ENCODE measurements at places on chromosomes 4 and X.

- DNase-seq = no peak
These were observed 172.6 kb downstream of the AMELX start for GRCh38 chrX:11465648-11466411.

- no peak for DNase-seq
These were observed 8.0 kb downstream of the REELD1 start for GRCh38 chr4:146222313-146222712.

- DNase-seq = peak; percentile 70
These were observed 506.9 kb upstream of the PCDH10 start for GRCh38 chr4:132642016-132642817.

DNA sequence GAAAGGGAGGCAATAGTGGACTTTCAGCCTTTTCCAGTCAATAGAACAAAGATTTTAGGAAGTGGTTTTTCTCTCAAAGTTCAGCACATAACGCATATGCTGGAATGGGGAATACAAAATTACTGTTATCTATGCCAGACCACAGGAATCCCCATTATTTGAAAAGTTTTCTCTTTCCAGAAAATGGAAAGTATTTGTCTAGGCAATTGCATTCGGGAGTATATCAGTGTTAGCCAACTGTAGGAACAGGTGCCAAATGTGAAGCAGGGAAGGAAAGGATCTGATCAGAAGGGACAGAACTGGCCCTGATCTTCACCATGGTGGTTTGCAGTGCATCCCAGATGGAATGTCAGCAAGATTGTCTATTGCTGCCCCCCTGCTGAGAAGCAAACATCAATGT, 213.6 kb downstream of the CPE start:
- no peak for DNase-seq

GRCh38 chrX:25015486-25016360, at the start of gene ARX:
Gene ARX (minus strand): TSS chrX:25015965. CDS start chrX:25015737, 228 bp downstream.
- peak; percentile 89 for DNase-seq

- DNase-seq = no peak
These were observed 67.1 kb downstream of the KLHL8 start for GRCh38 chr4:87153078-87153870.

DNA sequence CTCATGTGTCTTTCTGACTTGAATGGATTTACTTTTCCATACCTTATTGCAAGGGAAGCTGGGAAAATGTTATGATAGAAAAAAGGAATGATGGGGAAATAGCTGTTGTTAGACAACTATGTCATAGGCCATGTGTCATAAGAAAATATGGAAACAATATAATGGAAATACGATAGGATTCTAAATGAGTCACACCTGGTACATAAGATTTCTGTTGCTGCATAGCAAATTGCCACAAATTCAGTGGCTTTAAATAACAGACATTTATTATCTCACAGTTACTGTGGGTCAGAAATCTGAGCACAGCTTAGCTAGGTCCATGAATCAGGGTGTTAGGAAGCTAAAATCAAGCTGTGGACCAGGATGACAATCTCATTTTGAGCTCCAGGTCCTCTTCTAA, 44.6 kb upstream of the ANKRD50 start:
- no peak for DNase-seq

DNA sequence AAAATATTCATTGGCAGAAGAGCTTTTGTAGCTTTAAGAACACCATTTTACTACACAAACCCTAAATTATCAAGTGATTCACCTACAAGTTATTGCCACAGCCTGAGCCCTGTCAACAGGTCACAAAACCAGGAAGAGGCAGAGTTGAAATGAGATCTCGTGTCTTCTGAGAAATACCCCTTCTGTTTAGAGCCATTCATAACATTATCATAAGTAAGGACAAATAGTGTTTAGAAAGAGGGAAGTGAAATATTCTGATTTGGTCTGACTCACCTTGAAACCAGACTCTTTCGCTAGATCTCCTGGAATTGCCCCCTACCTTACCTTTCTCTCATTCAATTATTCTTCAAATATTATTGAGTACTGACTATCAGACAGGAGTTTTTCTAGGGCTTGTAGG, 5.9 kb downstream of the ETDB start:
- DNase-seq = no peak

GRCh38 chr4:101039367-101039766, 308.0 kb downstream of the PPP3CA start:
- no peak for DNase-seq

GRCh38 chr4:144556636-144557035, 89.3 kb upstream of the HHIP start:
- DNase-seq = no peak

GRCh38 chr4:141347684-141348083, 127.0 kb downstream of the ZNF330 start:
- DNase-seq = no peak

DNA sequence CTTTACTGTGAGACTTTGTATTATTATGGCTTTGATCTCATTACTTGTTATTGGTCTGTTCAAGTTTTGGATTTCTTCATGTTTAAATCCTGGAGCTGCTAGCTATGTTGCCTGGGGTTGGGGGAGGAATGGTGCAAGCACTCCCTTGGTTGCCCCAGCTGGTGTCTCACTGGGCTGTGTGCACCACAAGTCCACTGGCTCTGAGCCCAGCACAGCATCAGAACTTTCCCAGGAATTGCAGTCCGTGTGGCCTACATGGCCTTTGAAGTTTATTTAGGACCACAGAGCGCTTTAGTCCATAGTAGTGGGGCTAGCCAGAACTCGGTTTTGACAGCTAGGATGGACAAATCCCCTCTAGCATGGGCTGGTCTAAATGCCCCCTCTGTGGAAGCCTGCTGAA, 278.8 kb upstream of the RPS6KA3 start:
- no peak for DNase-seq

DNA sequence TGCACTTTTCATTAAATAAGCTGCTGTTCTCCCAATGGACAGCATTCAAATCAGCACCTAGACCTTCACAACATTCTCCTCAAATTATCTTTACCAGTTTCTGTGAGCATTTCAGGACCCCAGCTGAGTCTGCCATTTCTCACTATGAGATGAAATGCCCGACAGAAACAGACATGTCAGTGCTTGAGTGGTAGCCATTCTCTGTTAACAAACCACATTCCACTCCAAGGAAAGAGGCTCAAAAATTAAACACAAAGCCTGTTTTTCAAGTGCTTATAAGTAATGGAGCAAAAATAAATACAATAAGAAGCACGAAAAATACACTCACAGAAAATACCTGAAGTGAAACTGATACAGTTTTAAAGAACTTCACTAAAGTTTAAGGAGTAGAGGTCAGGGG, 320.2 kb upstream of the PRPS2 start:
- no peak for DNase-seq

GRCh38 chr4:158912390-158912789, 143.6 kb downstream of the FNIP2 start:
- DNase-seq = no peak

DNA sequence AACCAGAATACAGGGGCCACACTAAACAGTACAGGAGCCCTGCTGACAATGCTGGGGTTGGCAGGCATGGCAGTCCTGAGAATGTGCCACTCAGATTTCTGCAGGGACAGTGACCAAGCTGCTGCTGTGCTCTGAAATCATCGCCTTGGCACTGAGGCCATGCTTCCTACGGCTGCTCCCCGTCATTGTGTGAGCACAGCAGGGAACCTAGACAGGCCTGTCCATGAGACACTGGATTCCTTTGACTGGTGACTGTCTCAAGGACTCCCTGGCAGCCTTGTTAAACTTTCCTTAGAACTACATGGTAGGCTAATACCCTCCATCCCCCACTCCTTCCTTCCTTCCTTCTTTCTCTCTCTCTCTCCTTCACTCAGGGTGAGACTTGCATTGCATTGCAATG, 111.4 kb downstream of the LUZP4 start:
- DNase-seq = no peak

- no peak for DNase-seq
These were observed 8.0 kb downstream of the FAM241A start for GRCh38 chr4:112153211-112153791.

- DNase-seq = no peak
These were observed 42.7 kb downstream of the CNOT6L start for GRCh38 chr4:77776182-77777134.

DNA sequence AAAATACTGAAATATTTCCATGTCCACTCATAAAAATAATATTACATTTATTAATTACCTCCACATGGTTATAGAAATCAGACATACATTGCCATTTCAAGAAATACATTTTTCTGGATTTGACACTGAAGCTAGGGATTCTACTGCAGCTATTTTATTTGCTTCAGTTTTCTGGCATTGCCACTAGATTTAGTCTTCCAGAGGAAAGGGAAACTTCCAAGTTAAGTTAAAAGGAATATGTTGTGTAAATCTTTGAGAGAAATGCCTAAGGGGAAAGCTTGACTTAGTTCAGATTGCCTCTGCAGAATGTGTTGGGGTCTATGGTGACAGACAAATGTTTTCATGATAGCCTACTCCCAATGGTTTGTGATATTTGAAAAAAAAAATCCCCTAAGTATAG, 1631.3 kb downstream of the PCDH18 start:
- DNase-seq = no peak

- DNase-seq = peak; percentile 60
These were observed 78.7 kb upstream of the DCLK2 start for GRCh38 chr4:149999485-150000074.

Measured in NCI-H82 (cell line).